ENCODE measurements at places on chromosomes 4 and X.
A peak's percentile ranks its signal among the peaks of the same experiment; 100 is the strongest.

GRCh38 chr4:161762796-161763195, 401.0 kb downstream of the FSTL5 start:
- DNase-seq: no peak

- no peak for DNase-seq
Measured at GRCh38 chrX:39309721-39310152, 508.5 kb downstream of the MID1IP1 start.

DNA sequence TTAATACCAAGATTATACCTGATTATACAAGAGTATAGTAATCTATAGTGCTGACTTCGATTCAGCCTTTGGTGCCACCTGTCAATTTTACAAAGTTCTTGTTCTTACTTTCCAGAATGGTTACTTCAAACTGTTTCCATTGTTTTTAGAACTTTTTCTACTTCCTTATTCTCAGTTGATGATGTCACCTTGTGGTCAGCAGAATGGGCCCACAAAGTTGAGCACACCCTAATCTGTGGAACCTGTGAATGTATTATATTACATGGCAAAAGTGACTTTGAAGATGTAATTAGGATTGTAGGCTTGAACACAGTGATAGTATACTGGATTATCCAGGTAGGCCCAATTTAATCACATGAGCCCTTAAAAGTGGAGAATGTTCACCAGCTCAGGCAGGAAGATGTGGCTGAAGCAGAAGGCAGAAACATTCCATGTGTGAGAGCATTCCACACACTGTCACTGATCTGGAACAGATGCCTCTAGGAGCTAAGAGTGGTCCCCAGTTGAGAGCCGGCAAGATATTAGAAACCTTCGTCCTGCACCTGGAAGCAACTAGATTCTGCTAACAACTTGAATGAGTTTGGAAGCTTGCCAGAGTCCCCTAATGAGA, 6.3 kb upstream of the SGMS2 start:
- peak; percentile 42 for DNase-seq

- no peak for DNase-seq
Measured at GRCh38 chr4:52799813-52800212, 48.6 kb upstream of the ERVMER34-1 start.

GRCh38 chr4:1010395-1011021, 918 bp upstream of the FGFRL1 start:
- DNase-seq: no peak

- no peak for DNase-seq
Measured at GRCh38 chr4:110475881-110476818, at the start of gene ENPEP. ENPEP (plus strand) TSS chr4:110476155; CDS start chr4:110476415, 260 bp downstream.

- no peak for DNase-seq
Measured at GRCh38 chrX:146055733-146056132, 238.1 kb downstream of the SLITRK2 start.

- no peak for DNase-seq
Measured at GRCh38 chr4:99190336-99190735, 28.7 kb downstream of the ADH6 start.

GRCh38 chr4:93710101-93710846, 118.3 kb upstream of the ATOH1 start:
- peak; percentile 3 for DNase-seq

DNA sequence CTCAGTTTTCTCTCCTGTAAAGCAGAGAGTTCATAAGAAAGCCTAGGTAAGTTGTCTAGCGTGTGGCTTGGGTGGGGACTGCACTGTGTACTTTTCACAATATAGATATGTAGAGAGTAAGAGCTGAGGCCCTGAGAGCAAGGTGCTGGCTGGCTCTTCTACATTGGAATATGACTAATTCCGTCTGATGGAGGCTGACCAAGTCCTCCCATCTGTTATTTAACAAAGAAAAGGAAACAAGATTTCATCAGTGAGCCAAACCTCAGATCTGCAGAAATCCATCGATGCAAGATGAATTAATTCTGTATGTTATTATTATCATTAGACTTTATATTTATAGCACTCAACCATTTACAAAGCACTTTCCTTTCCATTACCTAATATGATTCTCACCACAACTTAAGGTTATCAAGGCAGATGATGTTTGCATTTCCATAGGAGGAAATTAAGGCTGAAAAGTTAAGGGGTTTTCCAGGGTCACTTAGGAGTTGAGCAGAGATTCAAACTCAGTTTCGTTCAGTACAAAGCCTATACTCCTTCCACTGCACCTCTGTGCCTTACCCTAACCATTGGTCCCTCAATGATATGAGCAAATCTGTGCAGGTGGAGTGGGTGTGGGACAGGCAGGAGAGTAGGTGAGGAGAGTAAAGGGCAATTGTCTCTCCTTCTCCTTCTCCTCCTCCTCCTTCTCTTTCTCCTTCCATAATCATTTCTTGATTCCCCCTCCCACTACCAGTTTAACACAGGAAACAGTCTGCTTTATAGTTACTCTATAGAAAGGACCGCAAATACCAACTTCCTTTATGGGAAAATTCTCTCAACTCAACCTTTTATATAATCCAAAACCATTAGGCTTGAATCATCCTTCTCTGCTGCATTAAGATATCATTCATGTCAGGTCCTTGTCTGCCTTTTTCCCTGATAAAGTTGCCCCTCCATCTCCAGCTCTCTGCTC, 27.6 kb upstream of the SRD5A3 start:
- no peak for DNase-seq

DNA sequence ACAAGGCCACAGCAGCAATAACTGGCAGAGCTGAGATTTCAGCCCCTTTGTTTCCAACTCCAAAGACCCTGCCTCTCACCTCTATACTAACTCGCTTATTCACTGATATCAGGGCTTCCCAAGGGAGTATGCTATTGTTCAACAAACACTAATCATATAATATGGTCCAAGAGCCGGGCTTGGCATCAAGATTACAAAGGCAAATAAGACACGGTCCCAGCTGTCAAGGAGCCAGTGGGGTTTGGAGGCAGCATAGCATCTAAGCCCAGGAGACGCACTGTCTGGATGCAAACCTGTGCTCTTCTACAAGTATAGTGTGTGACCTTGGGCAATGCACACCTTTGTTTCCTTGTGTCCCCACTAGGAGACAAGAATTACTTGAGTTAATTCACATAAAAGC, 28.7 kb downstream of the PAPSS1 start:
- DNase-seq: no peak

- no peak for DNase-seq
Measured at GRCh38 chr4:8037150-8037769, 97.6 kb upstream of the AFAP1 start.

DNA sequence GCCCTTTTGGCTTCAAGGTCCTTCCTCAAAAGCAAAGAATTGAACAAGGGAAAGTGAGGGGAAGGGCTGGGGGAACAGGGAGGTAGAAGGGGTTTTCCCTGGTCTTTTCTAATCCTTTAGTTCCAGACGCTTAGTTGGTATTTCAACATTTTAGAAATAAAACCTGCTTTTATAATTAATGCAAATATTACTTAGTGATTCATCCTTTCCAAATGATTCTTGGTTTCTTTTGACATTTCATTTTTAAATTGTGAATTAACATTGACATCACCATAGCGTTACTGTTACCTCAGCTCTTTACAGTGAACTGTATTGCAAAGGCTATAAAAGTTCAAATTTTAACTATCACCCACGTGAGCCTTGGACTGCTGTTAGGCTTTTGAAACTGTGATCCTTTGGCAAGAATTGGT, 20.9 kb downstream of the NFKB1 start:
- DNase-seq: no peak

DNA sequence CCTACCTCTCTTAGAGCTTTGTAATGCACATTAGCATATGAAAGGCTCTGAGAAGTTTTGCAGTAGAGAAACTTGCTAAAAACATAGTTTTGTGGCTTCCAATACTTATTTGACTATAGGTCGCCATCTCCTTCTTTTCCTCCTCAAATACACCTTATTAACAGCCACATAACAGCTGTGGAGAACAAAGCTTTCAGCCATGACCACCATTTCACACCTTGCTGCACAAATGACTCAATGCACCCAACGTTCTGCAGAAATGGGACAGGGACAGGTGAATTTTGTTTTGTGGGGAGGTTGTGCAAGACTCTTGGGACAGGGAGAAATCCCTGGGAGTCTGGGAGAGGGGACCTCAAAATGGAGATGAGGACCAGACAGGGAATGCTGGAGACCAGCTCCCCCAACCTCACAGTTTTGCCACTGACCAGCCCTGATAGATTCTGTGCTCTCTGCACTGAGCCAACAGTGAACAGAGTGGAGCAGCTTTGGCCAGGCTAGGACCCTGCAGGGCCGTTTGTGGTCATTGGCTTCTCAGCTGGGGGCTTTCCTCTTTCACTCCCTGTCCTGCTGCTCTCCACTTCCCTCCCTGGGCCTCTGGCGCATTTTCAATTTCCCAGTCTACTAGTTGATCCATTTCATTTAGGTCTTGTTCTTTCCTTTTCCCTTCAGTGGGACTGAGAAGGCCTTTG, 16.6 kb downstream of the FRMPD3 start:
- no peak for DNase-seq

DNA sequence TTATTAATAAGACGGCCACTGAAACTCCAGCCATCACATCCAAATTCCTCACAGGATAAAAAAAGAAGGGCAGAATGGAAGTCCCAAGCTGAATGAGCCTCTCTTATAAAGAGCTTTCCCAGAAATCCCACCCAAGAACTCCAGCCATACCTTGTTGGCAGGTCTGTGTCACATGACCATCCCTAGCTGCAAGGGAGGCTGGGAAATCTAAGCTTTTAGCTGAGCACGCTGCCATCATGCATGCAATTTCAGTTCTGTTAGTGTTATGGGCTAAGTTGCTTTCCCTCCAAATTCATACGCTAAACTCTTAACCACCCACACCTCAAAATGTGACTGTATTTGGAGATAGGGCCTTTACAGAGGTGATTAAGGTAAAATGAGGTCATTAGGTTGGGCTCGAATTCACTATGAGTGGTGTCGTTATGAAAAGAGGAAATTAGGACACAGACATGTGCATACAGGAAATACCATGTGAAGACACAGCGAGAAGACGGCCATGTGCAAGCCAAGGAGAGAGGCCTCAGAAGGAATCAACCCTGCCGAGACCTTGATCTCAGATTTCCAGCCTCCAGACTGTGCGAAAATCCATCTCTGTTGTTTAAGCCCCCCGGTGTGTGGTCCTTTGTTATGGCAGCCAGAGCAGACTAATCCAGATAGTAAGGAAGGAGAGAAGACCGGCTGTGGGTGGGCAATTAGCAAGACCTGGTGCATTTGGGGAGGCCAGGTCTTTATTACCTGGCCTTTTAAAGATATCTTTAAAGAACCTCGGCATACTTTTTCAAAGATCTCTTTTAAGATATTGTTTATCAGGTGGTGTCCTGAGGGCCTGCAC, 317.6 kb downstream of the BCOR start:
- no peak for DNase-seq

DNA sequence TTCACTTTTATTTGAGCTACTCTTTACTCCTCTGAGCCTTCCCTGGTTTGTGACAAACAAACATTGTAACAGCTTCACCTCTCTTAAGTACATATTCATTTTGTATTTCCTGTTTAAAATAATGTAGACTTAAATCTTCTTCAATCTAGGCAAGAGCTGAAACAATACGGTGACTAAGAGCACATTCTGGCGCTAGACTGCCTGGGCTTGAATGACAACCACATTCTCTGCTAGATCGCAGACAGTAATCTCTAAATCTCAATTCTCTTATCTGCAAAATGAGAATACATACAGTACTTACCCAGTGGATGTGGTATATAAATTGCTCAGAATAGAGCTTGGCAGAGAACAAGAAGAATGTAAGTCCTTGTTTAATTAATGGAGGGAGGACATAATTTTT, 144.8 kb downstream of the ARAP2 start:
- DNase-seq: no peak

DNA sequence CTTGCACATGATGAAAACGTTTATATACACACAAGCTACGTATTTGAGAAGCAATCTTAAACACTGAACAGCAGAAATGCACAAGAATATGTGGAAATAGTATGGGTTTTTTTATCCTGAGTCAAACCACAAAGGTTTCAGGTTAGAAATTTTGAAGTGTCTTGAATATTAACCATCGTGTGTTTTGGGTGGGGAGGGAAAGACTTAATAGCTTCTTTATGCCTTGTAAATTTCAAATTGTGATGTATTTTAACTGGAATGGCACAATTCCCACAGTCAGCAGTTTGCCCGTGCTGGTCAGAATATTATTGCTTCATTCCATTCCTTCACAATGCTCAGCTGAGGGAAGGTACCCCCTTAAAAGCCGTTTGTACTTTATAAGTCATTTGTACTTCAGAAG, 67.4 kb upstream of the WDR1 start:
- DNase-seq: no peak

DNA sequence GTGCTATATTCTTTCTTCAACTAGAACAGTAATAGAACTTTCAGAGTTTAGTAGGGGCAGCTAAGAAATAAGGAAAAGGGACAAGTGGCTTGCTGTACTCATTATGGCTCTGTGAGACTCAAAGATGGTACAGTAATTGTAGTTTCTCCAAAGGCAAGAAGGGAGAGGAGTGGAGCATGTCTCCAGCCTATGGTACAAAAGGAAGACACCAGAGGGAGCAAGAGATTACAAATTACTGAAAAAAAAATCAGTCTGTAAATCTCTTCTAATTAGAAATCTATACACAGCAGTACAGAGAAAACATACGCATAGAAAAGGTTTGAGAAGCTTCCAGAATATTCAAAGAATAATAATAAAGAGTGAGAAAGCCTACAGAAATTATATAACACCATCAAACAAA, 61.4 kb downstream of the KLHL4 start:
- DNase-seq: no peak

- no peak for DNase-seq
Measured at GRCh38 chrX:48919360-48919841, 577 bp upstream of the PIM2 start.

DNA sequence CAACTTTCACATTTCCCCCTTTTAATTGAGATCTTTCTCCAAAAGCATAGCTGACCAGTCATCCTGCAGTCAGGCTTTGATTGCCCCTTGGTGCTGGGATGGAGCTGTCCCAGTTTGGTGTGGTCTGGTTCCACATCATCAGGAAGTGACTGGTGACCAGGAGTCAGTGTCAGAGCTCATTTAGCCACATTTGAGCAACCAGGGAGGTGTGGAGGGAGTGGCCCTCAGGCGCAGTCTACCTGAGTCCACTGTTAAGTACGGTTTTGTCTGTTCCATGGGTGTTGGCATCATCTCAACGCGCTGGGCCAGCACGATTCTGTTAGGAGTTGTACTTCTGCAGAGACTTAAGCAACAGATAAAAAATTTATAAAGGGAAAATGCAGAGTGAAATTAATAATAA, 52.6 kb downstream of the RGS12 start:
- DNase-seq: no peak

DNA sequence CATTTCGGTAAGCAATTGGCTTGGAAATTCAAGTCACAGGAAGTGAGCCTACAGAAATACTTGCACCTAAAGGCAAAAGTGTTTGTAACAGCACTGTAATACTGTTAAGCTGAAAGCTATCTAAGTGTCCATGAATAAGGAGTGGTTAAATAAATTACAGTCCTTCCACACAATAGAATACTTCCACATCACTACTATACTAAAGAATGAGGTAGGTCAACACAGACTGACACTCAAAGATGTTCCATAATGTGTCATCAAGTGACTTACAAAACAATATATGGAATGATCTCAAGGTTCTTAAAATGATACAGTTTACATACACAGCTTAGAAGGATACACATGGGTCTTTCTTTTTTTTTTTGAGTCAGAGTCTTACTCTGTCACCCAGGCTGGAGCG, 27.0 kb downstream of the SLC10A6 start:
- DNase-seq: no peak

GRCh38 chr4:153257991-153258390, 53.7 kb downstream of the TRIM2 start:
- peak; percentile 33 for DNase-seq

- no peak for DNase-seq
Measured at GRCh38 chr4:138311771-138312535, 69.8 kb upstream of the SLC7A11 start.

Data from COR-L47 (cell line).